H9 (cell line): ENCODE measurements at places on chromosomes 5 and 9.

GRCh38 chr9:23552876-23553601 is 273.0 kb downstream of the ELAVL2 start:
- no peak overlapping the region for H3K4me3 ChIP-seq
- no peaks in the 10 kb centered on the region for H3K27me3 ChIP-seq
- no peak overlapping the region for H3K27ac ChIP-seq
- no peaks in the 10 kb centered on the region; the same call in 2 of the 3 replicates for H3K36me3 ChIP-seq
- no peak for DNase-seq

DNA sequence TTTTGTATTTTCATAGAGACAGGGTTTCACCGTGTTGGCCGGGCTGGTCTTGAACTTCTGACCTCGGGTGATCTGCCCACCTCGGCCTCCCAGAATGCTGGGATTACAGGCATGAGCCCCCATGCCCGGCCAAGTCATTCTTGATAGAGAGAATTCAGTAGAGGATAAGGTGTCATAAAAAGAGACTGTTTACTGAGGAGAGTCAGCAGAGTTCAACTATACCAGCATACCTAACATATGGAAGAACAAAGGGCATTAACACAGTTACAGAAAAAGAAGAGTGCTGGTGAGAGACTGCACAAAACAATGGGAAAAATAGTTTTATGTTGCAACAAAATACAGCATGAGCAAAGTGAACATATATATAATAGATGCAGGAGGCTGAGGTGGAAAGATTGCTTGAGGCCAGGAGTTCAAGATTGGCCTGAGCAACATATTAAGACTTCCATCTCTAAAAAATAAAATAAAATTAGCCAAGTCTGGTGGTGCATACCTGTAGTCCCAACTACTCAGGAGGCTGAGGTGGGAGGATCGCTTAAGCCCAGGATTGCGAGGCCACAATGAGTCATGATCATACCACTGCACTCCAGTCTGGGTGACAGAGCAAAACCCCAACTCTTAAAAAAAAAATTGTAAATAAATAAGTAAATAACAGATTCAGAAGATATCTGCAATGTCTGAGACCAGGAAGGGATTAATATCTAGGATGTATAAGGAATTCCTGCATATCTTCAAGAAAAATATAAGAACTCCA is 19.5 kb downstream of the B4GALT1 start:
- DNase-seq = no peak
- H3K4me1 ChIP-seq = no peaks in the 10 kb centered on the region
- H3K4me3 ChIP-seq = no peak overlapping the region
- H3K27me3 ChIP-seq = no peaks in the 10 kb centered on the region
- H3K27ac ChIP-seq = no peak overlapping the region

DNA sequence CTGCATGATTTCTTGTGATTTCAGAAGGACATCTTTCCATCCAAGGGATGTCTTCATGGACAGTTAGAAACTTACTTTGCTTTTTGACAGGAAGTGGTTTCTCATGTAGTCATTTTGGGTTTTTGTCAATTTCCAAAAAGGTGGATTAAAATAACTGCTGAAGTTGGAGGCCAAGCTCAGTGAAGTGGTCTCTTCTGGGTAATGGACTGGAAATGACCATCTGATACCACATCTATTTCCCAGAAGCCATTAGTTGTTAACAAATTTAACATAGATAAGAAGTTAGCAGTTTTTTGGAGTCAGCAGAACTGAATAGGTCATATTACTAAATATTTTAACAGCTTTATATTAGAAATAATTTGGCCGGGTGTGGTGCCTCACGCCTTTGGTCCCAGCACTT is 86.2 kb upstream of the MYO10 start:
- no peak overlapping the region for H3K4me3 ChIP-seq
- DNase-seq = no peak
- no peak overlapping the region for H3K27ac ChIP-seq
- H3K4me1 ChIP-seq = no peaks in the 10 kb centered on the region
- no peaks in the 10 kb centered on the region for H3K36me3 ChIP-seq

DNA sequence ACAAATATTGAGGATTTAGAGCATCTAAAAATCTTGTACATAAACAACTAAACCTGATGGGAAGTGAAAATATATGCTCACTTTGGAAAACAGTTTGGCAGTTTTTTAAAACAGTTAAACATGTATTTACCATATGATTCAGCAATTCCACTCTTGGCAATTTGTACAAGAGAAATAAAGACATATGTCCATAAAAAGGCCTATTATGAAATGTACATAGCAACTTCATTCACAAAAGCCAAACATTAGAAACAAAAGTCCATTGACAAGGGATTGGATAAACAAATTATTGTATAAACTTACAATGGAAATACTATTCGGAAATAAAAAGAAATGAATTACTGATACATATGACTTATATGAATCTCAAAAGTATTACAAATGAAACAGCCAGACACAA is 196.2 kb upstream of the SLC24A2 start:
- no peaks in the 10 kb centered on the region for H3K36me3 ChIP-seq
- H3K4me3 ChIP-seq = no peak overlapping the region
- no peaks in the 10 kb centered on the region for H3K4me1 ChIP-seq
- no peak overlapping the region for H3K27ac ChIP-seq
- DNase-seq = no peak

DNA sequence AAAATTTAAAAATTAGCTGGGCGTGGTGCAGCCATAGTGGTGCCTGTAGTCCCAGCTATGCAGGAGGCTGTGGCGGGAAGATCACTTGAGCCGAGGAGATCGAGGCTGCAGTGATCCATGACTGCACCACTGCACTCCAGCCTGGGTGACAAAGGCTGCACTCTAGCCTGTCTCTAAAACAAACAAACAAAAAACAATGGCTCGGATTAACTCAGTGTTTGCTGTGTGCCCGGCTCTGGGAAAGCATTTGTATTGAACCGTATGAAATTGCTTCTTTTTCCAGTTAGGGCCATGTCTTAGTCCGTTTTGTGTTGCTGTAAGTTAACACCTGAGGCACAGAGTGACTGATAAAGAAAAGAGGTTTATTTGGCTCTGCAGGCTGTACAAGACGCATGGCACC is 62.6 kb downstream of the CFAP77 start:
- no peaks in the 10 kb centered on the region for H3K36me3 ChIP-seq
- H3K27me3 ChIP-seq = no peaks in the 10 kb centered on the region
- no peak overlapping the region for H3K27ac ChIP-seq
- H3K4me3 ChIP-seq = no peak overlapping the region
- no peaks in the 10 kb centered on the region for H3K4me1 ChIP-seq

- no peaks in the 10 kb centered on the region; the same call in 1 of the 3 replicates for H3K36me3 ChIP-seq
- DNase-seq = no peak
- peaks cover 2% of the 10 kb centered on the region; the same call in 1 of the 2 replicates for H3K4me1 ChIP-seq
- peak overlapping the region; percentile 91 for H3K4me3 ChIP-seq
- H3K27me3 ChIP-seq = no peaks in the 10 kb centered on the region
These were observed 491 bp upstream of the ZCCHC9 start for GRCh38 chr5:81300921-81301270.

DNA sequence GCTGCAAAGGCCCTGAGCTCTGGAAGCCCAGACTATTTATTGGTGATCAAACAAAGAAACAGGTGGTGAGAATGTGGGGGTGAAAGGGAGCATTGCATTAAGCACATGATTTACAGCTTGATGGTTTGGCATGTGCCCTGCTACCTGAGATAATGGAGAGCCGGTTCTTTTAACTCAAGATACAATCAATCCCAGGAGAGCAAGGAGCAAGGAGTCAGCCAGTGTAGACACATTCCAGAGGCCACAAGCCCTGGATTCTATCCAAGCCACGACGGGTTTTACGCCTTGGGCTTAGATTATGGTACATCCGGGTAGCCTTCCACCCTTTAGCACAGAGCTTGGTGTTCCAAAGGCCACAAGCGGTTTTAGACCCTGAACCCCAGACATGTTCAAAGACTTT is 292.2 kb downstream of the CYLC2 start:
- H3K36me3 ChIP-seq = no peaks in the 10 kb centered on the region
- H3K4me1 ChIP-seq = no peaks in the 10 kb centered on the region
- DNase-seq = no peak

- DNase-seq = no peak
- no peak overlapping the region for H3K4me3 ChIP-seq
- H3K36me3 ChIP-seq = no peaks in the 10 kb centered on the region
- no peaks in the 10 kb centered on the region for H3K27me3 ChIP-seq
These were observed 864.9 kb upstream of the WWC1 start for GRCh38 chr5:167426501-167426900.

DNA sequence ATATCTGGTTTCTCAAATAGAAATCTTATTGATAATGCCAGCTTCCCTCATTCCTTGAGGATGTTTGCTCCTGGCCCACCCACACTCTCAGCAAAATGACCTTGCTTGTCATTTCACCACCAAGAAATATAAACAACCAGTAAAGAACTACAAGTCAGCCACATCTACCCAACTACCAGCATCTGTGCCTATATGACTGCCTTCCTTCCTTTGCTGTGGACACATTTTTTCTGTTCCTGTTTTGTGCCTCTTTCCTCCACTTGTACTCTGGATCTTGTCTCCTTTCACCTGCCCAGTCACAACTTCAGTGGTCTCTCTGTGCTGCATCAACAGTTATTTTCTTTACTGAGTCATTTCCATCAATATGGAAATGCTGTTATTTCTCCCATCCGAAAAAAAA is 20.3 kb downstream of the KIF2A start:
- no peaks in the 10 kb centered on the region for H3K4me1 ChIP-seq
- H3K27ac ChIP-seq = no peak overlapping the region
- DNase-seq = no peak
- no peaks in the 10 kb centered on the region for H3K27me3 ChIP-seq

DNA sequence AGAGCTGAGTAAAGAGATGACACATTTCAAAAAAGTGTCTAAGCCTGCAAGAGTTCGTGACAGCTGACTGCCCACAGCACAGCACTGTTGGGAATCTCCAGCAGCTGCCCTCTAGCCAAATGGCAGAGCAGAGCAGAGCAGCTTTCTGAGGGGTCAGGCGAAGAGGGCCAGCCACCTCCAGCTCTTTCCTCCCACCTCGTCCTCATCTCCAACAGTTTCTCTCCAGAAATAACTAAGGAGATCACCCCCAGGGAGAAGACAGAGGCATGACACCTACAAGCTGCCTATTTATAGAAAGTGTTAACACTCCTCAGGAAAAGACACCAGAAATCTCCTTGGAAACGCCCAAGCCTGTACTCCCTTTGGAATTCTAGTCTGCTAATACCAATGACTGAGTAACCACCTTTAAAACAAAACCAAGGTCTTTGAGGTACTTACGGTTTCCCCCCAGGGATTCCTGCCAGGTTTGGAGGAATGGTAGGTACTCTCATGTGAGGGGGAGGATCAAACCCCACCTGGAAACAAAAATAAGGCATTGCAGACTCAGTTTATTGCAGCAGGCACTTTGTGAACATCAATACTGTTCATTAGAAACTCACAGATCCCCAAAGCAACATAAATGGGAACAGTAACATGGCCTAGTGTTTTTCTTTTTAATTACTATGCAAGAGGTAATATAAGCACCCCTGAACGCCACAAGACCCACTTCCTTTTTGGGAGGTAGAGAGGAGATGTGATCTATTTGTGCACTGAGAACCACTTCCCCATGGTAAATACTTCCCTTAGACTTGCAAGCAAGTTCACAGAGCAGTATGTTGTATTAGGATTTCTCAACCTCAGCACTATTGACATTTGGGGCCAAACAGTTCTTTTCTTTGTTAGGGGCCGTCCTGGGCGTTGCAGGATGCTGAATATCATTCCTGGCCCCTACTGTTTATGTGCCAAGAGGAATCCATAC is 79.3 kb downstream of the TLE1 start:
- DNase-seq = no peak
- peaks cover 91% of the 10 kb centered on the region for H3K36me3 ChIP-seq
- H3K4me1 ChIP-seq = no peaks in the 10 kb centered on the region
- no peak overlapping the region for H3K27ac ChIP-seq
- H3K4me3 ChIP-seq = no peak overlapping the region
- no peaks in the 10 kb centered on the region for H3K27me3 ChIP-seq

- H3K4me1 ChIP-seq = peaks cover 5% of the 10 kb centered on the region; the same call in 1 of the 2 replicates
- H3K27ac ChIP-seq = no peak overlapping the region
- peak; percentile 32 for DNase-seq
- H3K27me3 ChIP-seq = no peaks in the 10 kb centered on the region
These were observed 155.6 kb upstream of the ZNF618 start for GRCh38 chr9:113720495-113720894.

- no peak for DNase-seq
- no peak overlapping the region for H3K4me3 ChIP-seq
- H3K27ac ChIP-seq = no peak overlapping the region
- no peaks in the 10 kb centered on the region for H3K36me3 ChIP-seq
- no peaks in the 10 kb centered on the region for H3K4me1 ChIP-seq
These were observed 149.3 kb upstream of the COL5A1 start for GRCh38 chr9:134492281-134492691.

GRCh38 chr9:119451426-119451825 is 82.2 kb upstream of the BRINP1 start:
- H3K4me3 ChIP-seq = no peak overlapping the region
- DNase-seq = no peak
- H3K4me1 ChIP-seq = no peaks in the 10 kb centered on the region
- H3K36me3 ChIP-seq = peaks cover 3% of the 10 kb centered on the region; the same call in 1 of the 2 replicates

DNA sequence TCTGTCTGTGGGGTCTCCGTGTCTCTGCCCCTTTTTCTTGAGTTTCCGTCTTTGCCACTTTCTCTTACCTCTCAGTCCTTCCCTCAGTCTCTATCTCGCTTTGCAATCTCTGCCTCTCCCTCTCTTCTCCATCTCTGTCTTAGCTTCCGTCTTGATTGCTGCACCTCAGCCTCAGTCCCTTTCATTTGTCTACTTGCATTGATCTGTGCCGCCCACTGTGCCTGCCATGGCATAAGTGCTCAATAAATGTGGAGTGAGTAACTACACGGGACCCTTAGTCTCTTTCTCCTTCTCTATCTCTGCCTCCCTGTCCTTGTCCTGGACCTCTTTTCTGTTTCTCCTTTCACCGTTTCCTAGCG is 6.6 kb downstream of the PCDHGC5 start:
- H3K4me3 ChIP-seq = peak overlapping the region; percentile 3; the same call in 1 of the 2 replicates
- no peak for DNase-seq
- peaks cover 4% of the 10 kb centered on the region; the same call in 1 of the 2 replicates for H3K27me3 ChIP-seq
- peaks cover 17% of the 10 kb centered on the region for H3K36me3 ChIP-seq
- peaks cover 14% of the 10 kb centered on the region for H3K4me1 ChIP-seq

DNA sequence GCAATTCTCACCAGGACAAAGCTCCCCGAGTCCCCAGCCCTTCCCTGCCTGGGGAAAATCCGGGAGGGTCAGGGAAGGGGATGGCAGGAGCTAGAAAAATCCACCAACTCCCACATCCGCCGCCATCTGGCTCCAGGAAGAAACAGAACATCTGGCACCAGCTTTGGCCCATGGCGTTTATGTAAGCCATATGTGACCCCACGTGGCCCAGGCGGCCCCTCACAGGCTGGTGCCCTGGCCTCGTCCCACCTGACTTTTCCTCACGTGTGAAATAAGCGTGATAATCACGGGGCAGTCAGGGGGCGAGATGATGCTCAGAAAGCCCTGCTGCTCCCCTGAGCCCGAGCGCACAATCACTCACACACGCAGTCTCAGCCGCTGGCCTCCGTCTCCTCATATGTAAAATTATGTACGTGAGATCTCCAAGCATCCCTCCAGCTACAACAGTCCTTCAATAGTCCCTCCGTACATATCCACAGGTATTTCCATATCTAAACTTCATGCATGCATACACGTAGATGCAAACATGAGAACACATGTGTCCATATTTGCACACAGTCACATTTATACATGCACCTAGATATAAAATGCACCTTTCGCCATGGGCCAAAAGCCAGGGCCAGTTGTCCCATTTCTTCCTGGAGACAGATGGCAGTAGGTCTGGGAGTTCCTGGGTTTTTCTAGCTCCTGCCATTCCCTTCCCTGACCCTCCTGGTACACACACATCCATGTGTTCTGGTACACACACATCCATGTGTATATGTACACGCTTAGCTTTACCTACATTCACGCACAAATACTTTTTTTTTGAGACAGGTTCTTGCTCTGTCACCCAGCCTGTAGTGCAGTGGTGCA is 28.9 kb downstream of the PLPP7 start:
- no peak overlapping the region for H3K27ac ChIP-seq
- H3K4me3 ChIP-seq = no peak overlapping the region
- DNase-seq = no peak
- no peaks in the 10 kb centered on the region for H3K27me3 ChIP-seq
